ENCODE measurements at places on chromosomes 1 and 21.

DNA sequence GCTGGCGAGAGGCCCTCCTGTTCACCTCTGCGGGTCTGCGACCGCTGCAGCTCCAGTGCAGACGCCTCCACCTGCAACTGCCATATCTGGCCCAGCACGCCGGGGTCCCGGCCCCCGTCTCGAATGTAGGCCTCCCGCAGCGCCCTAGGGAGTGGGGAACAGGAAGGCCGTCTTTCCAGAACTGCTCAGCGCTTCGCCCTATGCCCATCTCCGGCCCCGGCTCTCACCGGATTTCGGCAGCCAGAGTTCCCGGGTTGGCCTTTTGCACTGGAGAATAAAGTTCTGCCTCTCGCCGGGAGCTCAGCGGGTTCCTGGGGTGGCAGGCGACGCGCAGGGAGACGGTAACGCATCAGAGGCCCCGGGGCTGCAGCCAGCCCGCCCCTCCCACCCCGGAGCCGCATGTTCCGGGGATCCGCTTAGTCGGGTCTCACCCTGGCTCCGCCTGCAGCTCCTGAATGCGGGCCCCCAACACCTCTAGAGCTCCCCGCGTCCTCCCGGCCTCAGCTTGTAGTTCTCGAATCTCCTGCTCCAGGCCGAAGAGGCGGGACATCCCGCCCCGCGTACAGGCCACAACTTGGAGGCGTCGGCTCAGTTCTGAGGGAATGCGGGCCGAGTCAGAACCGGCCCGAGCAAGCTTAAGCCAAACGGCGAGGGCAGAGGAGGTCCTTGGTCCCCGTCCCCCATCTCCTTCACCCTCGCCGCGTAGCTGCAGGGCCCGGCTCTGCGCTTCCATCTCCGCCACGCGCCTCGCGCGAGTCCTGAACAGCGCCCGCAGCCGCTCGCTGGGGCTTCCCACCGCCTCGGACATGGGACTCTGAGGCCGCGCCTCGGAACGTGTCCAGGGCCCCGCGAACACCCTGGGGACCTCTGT lies 1.1 kb downstream of the CCDC17 start:
- DNase-seq = no peak

DNA sequence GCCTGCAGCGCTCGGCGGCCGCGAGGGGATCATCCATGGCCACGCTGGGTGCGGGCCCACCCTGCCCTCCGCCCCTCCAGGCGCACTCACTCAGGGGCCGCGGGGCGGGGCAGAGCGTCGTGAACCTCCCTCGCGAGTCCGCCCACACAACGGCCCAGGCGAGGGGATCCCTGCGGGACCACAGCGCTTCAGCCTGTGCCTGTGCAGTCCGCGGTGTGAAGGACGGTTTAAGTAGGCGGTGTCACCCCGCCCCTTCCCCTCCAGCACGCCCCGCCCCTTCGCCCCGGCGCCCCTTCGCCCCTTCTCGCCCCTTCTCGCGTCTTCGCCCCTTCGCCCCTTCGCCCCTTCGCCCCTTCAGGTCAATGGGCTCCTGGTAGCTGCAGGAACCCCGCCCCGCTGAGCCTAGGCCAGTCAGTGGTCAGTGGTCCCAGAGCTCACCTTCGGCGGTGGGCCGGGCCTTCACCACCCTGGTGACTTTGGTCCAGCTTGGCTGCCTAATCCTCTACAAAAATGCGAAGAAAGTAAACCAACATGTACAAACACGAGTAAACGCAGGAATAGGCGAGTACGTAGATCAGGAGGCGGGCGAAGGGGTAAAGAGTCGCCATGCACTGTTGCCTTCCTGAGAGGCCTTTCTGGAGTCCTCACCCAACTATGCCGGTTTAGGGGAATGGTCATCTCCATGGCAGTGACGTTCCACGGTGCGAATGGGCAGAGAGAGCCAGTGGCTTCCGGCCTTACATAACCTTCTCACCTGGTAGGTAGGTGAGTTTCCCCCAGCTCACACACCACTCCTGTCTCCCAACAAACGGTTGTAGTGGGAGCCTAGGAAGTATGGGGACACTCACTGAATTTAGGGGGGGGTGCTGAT lies 19.6 kb upstream of the DMRTB1 start:
- no peak for DNase-seq

- no peak for DNase-seq
Measured at GRCh38 chr1:30446508-30446907, 276.9 kb downstream of the MATN1 start.

GRCh38 chr1:115331558-115332331 lies 6.3 kb downstream of the NGF start:
- DNase-seq = no peak

DNA sequence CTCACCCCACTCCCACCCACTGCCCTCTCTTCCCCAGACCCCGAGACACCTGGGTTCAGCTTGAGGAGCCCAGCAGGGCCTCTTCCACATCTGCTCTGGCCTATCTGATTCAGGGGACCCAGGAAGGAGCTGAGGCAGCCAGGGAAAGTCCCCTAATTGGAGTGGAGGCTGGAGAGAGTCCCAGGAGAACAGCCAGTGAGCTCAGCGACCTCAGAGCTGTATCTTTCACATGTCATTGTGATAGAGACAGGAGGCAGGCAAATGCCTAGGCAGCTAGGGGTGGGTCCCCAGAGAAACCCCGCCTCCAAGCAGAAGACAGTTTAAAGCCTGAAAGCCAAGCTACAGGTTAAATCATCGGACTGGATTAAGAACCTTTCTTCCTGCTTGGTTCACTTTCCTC lies 122.7 kb downstream of the MATN1 start:
- no peak for DNase-seq

GRCh38 chr1:164515711-164516331 lies 43.2 kb upstream of the PBX1 start:
- no peak for DNase-seq

- no peak for DNase-seq
Measured at GRCh38 chr1:192081359-192081758, 76.9 kb upstream of the RGS18 start.

Measured in kidney capillary endothelial cell (primary cell).